Pulmonary artery endothelial cell (primary cell): ENCODE measurements at places on chromosomes 4 and X. TPM values are rescaled to one million over a fixed set of nuclear protein-coding genes. Genes with fewer than 3 reads are reported as not detected.

The ATP2B3 gene
- total RNA-seq, result 0.11 TPM in 1 of 2 replicates, not detected in the other

The CYLC1 gene
- total RNA-seq, result not detected in 2 replicates

The UGT2B15 gene
- not detected in 2 replicates for total RNA-seq

GRCh38 chr4:89836031-89836745 is 773 bp downstream of the SNCA start:
- DNase-seq, result no peak

- no peak for DNase-seq
These were observed at the start of gene NDST3 for GRCh38 chr4:118034053-118034785. Gene NDST3, plus strand, starts transcription at chr4:118034486. Its CDS starts 19,425 bp downstream, at chr4:118053911.

DNA sequence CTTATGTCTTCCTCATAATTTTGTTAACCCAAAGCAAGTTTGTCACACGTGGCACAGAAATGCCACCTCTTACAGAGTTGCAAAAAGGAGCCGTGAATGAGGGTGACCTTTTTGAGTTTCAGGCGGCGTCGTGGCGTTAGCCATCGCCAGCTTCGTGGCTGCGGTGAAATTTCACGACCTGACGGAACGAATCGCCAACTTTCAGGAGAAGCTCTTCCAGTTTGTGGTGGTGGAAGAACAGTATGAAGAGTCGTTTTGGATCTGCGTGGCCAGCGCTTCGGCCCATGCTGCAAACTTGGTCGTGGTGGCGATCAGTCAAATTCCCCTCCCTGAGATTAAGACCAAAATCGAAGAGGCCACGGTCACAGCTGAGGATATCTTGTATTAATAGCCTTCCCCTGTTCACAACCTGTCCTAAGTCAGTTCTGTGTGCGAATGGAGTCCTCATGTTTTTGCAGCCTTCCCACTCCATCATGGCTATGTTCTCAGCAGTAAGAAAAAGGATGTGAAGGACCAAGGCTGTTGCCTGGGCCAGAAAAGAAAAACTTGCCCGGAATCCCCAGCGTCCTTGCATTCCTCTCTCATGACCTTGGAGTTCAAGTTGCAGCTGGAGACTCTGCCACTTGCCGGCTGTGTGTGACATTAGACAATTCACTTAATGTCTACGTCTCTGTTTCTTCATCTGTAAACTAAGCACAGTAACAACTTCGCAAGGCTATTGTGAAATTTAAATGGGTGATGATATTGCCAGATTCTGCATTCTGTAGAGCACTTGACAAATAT is 11.9 kb downstream of the CLRN2 start:
- no peak for DNase-seq

GRCh38 chr4:2961811-2962441 is 1.3 kb downstream of the NOP14 start:
- no peak for DNase-seq

DNA sequence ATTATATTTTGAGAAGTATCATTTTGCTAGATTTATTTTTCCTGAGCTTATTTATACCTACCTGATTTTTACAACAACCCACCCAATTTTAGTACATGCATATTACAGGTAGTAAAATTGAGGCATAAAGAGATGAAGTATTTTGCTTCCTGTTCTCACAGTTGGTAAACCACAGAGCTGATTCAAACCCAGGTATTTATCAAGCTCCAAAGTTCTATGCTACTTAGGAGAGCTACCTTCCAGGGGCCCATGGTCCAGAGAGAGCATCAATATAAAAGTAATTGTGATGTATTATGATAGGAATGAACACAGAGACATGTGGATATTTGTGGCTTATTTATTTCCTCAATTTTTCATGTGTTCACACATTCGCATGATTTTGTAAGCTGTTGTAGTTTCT is 20.2 kb upstream of the GBA3 start:
- DNase-seq, result no peak

DNA sequence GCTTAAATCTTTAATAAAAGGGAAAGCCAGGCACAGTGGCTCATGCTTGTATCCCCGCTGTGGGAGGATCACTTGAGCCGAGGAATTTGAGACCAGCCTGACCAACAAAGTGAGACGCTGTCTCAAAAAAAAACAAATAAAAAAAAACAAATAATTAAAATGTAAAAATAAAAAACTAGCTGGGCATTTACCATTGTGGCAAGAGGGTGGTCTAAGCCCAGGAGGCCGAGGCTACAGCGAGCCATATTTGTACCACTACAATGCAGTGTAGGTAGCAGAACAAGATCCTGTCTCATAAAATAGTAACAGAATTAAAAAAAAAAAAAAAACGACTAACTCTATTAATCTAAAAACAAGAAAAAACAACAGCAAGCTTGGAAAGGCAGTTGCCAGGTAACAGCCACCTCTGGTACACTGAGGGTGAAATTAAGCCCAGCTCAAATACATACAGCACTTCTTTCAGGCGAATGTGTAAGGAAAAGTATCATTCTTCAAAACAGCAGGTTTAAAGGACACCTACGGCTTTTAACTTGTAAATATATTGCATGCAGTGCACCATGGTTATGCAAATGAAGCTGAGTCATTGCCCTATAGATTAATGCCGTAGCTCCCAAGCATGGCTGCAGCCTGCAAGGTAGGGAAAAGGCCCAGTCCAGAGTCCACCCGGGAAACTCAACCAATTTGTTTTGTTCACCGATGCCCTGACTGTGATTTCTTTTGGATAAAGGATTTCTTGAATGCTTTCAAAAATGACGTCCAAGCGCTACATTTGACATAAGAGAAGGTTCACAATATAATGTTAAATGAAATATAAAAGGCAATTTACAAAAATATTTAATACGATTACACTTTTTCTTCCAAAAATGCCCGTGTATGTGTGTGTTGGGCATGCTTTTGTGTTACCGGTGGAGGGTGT is 14.5 kb upstream of the TXLNG start:
- no peak for DNase-seq

DNA sequence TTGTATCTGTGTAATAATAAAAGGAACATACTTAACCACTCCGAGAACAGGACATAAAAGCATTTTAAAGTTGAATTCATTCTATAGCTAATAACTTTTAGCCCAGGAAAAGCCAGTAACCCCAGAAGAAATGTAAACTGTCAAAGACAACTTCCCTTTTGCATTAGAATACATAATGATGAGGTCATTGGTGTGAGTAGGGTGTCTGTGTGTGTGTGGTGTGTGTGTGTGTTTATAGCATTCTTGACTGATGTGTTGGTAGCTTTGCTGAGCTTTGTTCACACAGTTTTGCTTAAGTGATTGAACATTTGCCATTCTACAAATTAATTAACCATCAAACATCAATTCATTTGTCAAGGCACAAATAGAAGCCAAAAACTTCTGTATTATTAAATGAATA is 559.6 kb downstream of the ARAP2 start:
- no peak for DNase-seq

- DNase-seq, result no peak
These were observed 1678.8 kb upstream of the TENM3 start for GRCh38 chr4:180564448-180564847.
